ENCODE measurements at places on chromosomes 1 and 21.

GRCh38 chr1:156517748-156518147, 17.2 kb upstream of the MEF2D start:
- no peak for DNase-seq

DNA sequence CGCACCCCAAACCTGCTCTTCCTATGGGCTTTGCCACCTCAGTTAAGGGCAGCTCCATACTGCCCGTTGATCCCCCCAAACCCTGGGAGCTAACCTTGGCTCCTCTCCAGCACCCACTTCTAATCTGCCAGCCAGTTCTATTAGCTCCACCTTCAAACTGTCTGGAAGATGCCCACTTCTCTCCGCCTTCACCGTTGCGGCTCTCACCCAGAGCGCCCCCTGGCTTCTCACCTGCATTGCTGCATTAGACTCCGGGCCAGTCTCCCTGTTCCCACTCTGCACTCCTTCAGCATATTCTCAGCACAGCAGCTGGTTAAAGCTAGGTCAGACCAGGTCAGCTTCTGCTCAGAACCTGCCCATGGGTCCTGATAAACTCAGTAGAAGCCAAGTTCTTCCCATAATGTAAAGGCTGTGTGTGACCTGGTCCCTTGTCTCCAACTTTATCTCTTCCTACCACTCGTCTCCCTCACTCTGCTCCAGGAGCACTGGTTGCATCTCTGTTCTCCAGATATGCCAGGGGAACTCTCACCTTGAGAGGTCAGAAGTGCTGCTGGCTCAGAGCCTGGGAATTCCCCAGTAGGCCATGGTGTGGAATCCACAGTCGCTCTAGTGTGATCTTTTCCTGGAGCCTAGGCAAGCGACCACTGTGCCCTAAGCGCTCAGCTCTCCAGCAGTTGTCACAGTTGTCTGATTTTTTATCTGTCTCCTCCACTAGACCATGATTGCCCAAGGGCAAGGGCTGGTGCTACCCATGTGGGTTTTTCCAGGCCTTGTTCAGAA, 150.3 kb downstream of the HMGB4 start:
- peak; percentile 7 for DNase-seq

DNA sequence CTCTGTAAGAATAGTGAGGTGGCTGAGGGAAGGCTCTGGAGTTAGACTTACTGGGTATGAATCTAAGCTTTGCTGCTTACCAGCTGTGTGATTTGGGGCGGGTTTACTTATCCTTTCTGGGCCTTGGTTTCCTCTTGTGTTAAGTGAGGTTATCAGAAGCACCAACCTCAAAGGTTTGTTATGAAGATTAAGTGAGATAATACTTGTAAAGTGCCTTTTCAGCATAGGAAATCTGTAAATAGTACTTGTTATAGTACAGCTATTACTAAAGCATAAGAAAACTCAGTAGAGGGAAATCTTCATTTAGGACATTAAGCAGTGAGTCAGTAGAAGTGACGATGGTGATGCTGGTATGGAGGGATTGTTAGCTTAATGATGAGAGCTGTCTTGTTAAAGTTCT, 12.1 kb downstream of the HHAT start:
- DNase-seq: no peak

GRCh38 chr21:41761211-41761933, 5.5 kb downstream of the RIPK4 start:
- DNase-seq: no peak

- DNase-seq: no peak
Observed at GRCh38 chr1:33074193-33074945, 6.6 kb upstream of the AZIN2 start.

- DNase-seq: no peak
Observed at GRCh38 chr1:206706298-206706791, 21.6 kb downstream of the MAPKAPK2 start.

- DNase-seq: no peak
Observed at GRCh38 chr1:191460234-191460633, 698.0 kb upstream of the RGS18 start.

- DNase-seq: no peak
Observed at GRCh38 chr21:44793592-44794374, 7.8 kb downstream of the UBE2G2 start.

- DNase-seq: peak; percentile 47
Observed at GRCh38 chr21:29656504-29657239, 283.1 kb downstream of the GRIK1 start.

GRCh38 chr1:206488466-206488865, 18.2 kb downstream of the IKBKE start:
- DNase-seq: no peak

DNA sequence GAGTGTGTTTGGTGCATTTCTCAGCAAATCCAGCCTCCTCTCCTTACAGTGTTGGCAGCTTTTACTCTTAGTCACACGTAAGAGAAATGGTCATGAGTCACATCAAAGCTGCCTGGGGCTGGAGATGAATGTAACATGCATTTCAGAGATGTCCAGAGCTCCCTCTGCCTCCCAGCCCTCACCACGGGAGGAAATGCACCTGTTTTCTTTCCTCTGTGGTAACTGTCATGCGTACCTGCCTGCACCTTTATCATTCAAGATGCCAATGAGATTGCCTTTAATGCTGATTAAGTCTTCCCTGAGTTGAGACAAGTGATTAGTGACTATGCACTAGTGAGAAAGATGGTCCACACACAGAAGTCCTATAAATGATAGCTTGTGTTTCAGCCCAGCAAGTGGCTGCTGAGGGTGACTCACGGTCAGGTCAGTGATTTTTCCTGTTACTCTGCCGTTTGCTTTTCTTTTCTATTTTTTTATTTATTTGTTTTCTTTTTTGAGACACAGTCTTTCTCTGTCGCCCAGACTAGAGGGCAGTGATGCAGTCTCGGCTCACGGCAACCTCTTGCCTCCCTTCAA, 277.3 kb upstream of the FMN2 start:
- no peak for DNase-seq
